ENCODE measurements at places on chromosomes 11 and 22.

GRCh38 chr11:133949129-133949528 lies 7.6 kb downstream of the IGSF9B start:
- DNase-seq = no peak

DNA sequence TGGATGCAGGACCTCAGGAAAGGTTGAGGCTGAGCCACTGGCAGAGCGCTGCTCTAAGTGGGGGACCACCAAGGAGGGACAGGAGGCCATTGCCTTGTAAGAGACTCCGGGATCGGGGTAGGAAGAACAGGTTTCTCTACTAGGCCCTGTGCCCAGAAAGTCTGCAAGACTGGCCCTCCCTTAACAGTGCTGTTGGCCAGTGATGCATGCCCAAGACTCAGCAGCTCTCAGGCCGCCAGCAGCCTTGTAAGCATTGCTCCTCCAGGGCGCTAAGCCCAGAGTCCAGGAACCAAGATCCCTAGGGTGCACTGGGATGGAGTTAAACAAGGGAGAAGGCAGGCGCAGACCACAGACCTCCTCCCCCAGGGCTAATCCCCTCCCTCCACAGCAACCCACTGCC lies 39.3 kb upstream of the PANX1 start:
- DNase-seq = no peak

GRCh38 chr11:84407091-84407490 lies 1120.9 kb upstream of the CCDC90B start:
- no peak for DNase-seq

DNA sequence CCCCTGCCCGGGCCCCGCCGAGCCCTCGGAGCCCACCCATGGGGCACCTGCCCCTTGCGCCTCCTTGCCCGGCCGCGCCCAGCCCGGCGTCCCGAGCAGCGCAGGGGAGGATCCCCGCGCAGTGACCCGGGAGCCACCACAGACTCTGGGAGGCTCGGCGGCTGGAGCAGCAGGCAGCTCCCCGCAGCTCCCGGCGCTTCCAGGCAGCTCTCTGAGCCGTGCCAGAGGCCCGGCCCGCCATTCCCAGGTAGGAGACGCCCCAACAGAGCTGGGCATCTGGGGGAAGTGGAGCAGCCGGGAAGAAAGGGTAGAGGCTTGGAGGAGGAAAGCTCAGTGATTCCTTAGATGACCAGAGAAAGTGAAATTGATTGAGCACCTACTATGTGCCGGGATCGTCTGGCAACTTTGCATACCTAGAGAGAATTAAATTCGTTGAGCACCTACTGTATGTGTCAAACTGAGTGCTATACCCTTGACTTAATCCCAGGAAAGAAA lies 670 bp downstream of the RASD2 start:
- no peak for DNase-seq

Measured in NCI-H2081 treated with DMSO at 0.1 percent for 48 hours (cell line).